ENCODE measurements at places on chromosomes 2 and 18.

GRCh38 chr2:99900556-99900955 is 241.8 kb downstream of the AFF3 start:
- DNase-seq: no peak

DNA sequence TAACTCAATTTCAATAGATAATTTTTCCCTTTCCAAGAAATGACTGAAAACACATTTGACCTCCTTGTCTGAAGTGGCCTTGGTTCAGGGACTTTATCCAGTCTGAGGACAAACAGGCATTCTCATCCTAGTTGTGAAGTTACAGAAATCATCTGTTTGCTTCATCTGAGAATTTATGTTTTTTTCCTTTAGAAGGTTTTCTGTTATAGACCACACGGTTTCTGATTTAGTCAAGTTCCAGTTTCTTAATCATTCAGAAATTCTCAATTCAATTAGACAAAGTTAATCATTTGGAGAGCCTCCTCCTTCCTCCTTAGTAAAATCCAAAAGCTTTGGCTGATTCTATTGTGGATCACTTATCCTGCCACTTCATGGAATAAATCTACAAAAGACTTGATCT is 60.9 kb downstream of the ICOS start:
- DNase-seq: no peak

DNA sequence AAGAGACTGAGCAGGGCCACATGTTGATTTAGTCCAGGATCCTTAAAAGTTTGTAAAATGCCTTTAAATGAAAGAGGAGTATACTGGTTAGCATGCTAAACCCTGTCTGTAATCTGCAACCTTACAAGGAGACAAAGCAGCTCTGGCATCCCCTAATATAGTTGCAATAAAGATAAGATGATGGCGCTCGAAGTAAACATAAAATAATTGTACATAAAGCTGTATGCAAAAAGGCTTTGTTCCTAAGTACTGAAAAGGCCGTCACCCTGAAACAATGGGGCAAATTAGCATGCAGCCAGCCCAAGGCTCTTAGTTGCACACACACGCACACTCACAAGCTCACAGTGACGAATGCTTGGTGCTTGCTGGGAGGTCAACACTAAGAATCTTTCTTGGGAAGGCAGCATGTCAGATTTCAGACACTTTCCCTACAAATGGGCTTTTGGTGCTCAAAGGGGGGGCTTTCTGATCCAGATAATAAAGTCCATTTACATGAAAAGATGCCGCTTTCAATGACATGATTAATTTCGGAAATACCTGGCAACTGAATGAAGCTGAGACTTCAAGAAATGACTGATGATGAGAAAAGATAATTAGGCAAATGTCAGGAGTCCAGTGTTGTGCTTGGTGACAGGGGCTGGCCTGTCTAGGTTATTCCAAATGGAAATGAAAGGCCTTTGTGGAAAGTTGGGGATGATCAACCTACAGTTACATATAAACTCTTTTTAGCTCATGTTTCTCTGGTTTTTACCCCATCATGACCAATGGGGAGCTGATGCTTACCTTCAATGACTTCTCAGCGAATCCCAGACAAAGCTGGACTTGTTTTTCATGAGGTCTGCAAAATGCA is 370.3 kb downstream of the MEIS1 start:
- DNase-seq: no peak

- no peak for DNase-seq
These were observed 158.8 kb downstream of the CCDC102B start for GRCh38 chr18:68956650-68957049.

DNA sequence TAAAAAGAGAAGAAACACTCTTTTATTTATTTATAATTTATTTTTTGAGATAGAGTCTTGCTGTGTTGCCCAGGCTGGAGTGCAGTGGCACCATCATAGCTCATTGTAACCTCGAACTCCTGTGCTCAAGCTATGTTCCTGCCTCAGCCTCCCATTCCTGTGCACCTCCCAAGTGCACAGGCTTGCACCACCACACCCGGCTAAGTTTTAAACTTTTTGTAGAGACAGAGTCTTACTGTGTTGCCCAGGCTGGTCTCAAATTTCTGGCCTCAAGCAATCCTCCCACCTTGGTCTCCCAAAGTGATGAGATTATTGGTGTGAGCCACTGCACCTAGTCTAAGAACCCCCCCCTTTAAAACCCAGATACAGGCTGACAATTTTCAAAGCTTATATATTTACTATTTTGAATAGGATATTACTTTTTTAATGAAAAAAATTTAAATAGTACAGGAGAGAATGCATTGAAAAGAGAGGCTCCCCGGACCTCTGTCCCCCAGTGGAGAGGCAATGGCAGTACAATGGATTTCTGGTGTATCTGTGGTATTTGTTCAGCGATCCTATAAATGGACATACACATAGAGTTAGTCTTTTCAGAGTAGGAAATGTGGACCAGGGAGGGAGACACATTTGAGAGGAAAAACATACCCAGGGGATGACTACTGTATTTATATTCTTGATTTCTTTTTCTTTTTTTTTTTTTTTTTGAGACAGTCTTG is 48.1 kb upstream of the CNOT11 start:
- no peak for DNase-seq

GRCh38 chr2:111620281-111620680 is 263.7 kb downstream of the ANAPC1 start:
- DNase-seq: no peak

- DNase-seq: no peak
These were observed 5.8 kb downstream of the ITGA6 start for GRCh38 chr2:172433144-172433543.

GRCh38 chr2:238598802-238599530 is 172.2 kb downstream of the ASB1 start:
- DNase-seq: no peak

- no peak for DNase-seq
These were observed 2.7 kb downstream of the PER2 start for GRCh38 chr2:238285653-238286082.

GRCh38 chr18:52531836-52532235 is 191.8 kb downstream of the DCC start:
- no peak for DNase-seq

DNA sequence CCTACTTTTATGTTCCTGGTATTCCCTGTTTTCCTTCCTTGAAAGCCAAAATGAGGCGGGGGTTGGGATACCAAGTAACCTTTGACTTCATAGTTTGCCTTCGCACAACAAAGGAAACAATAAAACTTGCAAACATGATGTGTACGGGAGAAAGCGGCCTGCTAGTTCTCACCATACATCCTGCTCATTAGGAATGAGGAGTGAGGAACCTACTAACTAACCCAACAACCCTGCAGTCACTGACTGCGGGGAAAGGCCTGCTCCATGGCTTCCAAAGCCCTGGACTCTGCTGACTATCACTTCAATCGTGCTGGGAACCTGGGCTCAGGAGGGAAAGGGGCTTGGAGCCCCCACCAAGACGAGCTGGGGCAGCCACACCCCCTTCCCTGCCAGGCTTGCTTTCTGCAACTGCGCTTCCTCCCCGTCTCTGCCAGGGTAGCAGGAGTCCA is 24.2 kb downstream of the RPL31 start:
- DNase-seq: no peak

DNA sequence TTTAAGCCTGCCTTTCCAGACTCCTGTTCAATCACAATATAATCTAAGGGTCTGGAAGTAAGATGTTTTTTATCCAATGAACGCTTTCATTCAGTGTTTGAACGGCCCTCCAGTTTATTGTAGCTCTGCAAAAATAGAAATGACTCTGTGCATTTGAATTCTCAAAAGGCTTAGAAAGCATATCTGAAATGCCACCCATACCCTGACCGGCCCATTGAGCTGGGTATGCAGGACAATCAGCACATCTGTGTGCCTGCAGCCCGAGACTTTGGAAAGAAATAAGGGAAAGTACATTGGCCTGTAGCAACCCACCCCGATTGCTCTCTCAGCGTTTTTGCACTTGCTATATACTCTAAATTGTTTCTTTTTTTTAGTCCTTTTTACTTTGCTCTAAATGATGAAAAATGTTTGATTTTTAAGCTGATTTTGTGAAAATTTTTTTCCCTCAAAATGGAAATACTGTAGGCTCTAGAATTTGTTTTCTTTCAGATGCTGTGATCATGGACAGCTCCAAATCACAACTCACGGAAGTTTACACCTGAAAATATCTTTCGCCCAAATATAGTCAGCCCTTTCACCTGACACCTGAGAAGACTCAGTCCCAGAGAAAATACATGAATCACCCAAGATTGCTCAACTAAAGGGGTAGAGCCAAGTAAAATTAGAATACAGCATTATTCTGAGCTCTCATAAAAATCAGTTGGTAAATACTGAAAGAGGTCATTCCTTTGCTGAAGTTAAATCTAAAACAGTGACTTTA is 194.5 kb upstream of the SIX3 start:
- no peak for DNase-seq

DNA sequence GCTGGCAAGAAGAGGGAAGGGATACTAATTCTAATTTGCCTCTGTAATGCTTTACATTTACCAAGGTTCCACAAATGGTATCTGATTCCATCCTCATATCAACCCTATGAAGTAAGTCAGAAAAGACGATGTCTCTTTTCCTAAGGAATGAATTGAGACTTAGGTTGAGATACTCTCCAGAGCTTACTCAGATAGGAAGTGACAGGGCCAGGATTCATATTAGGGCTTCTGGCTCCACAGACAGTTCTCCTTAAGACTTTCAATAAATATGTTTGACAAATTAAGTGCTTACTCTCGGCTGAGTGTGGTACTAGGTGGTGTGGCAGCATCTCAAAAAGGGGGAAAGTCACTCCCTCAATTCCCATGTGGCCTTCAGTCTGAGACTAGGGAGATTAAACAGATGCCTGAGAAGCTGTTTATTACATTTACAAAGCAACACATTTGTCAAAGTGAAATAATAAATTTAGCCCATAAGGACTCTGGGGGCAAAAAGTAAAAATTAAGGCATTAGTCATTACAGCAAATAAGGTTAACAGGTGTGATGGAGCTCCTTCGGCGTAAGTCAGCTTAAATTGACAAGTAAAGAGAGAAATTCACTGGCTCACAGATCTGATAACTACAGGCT is 14.2 kb downstream of the CDK15 start:
- DNase-seq: no peak

GRCh38 chr2:203852760-203853159 is 14.8 kb upstream of the CTLA4 start:
- DNase-seq: no peak

DNA sequence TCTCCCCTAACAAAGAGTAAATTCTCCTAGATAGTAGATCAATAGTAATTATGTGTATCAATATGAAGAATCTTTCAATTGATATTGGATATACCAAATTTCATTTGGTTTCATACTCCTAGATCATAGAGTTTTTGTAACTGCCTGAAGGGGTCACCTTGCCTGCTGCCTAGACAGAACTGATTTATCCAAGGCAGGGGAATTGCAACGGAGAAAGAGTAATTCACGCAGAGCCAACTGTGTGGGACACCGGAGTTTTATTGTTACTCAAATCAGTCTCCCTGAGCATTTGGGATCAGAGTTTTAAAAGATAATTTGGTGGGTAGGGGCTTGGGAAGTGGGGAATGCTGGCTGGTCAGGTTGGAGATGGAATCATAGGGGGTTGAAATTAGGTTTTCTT is 92.2 kb upstream of the SLC8A1 start:
- DNase-seq: no peak

DNA sequence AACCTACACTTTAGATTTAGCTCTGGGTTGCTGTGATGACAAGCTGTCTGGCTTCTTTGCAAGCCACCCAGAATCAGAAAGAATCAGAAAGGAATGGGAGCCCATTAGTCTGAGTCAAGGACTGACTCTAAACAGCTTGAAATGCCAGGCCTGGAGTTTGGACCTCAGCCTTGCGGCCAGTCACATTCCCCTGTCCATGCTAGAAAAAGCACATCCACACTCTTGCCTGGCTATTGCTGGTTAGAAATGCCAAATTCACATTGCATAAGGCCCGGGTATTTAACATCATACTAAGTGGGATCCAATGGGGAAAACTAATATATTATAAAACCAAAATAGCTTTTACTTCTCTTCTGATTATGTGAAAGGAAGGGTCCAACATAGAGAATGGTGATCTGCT is 756.8 kb upstream of the KLHL29 start:
- no peak for DNase-seq

GRCh38 chr18:3806656-3807055 is 356.7 kb downstream of the TGIF1 start:
- no peak for DNase-seq

- no peak for DNase-seq
These were observed 120.8 kb downstream of the CRIM1 start for GRCh38 chr2:36476411-36476810.

- no peak for DNase-seq
These were observed 124.7 kb upstream of the ZNF516 start for GRCh38 chr18:76619621-76620315.

DNA sequence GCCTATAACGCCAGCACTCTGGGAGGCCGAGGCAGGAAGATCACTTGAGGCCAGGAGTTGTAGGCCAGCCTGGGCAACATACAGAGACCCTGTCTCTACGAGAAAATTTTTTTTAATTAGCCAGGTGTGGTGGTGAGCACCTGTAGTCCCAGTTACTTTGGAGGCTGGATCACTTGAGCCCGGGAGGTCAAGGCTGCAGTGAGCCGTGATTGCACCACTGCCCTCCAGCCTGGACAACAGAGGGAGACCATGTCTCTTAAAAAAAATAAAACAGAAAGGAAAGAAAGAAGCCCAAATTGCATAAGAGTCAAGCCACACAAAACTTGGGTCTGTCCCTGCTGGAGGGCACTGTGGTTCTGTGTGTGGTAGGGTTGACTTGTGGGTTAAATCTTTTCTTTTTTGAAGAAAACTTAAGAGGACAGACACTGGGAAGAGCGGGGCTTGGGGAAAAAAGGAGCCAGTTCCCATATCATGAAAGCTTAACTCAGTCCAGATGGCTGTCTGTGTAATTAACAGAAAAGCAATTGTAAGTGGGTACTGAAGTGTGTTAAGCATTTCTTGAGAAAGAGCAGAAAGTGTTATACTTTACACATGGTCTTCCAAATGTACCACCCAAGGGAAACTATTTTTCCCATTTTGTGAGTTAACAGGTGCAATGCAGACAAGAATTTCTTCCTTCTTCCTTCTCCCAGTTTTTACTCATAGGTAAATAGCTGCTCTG is 115.1 kb downstream of the ALPK2 start:
- DNase-seq: no peak

DNA sequence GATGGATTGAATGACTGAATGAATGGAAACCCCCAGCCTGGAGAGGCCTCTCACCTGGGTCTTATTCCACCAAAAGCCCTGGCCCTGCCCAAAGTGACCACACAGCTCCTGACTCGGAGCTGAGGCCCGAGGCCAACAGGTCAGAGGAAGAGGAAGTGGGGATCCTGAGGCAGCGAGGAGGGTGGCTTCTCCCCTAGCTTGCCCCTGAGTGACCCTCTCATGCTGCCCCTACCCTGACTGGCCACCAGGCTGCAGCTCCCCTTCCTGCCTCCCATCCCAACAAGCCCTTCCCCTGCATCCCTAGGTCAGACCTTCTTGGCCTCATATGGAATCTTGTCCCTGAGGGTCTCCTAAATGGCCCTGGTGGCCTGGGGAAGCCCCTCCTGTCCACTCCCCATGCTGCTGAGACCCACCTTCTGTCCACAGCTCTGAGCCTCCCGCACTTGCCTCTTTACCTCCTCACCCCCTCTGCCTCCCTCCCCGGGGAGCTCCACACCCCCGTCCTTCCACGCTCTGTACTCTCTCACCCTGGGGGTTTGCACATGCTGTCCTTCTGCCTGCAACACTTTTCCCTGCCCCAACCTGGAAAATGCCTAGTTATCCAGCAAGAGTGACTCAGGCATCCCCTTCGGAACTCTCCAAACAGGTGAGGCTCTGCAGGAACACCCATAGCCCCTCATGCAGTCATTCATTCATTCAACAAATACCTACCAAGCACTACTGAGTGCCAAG is 134.8 kb upstream of the HDAC4 start:
- DNase-seq: no peak

Measured in CD8-positive, alpha-beta memory T cell (primary cell).